ENCODE measurements at places on chromosomes 4 and X.

DNA sequence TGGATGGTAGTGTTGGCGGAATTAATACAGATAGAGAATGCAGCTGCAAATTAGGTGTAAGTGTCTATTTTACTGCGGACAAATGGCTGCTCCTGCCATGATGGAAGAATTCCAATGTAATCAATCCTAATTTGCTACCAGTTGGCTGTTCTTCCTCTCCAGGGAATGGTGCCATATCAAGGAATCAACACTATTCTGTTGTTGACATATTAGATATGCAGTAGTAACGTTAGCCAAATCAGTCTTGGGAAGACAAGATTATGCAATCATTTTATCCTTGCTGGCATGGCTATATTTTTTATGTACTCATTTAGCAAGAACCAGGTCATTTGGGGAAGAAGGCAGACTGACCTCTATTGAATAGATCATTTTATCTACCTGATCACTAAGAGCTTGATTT, 271.2 kb upstream of the AGA start:
- DNase-seq = no peak

DNA sequence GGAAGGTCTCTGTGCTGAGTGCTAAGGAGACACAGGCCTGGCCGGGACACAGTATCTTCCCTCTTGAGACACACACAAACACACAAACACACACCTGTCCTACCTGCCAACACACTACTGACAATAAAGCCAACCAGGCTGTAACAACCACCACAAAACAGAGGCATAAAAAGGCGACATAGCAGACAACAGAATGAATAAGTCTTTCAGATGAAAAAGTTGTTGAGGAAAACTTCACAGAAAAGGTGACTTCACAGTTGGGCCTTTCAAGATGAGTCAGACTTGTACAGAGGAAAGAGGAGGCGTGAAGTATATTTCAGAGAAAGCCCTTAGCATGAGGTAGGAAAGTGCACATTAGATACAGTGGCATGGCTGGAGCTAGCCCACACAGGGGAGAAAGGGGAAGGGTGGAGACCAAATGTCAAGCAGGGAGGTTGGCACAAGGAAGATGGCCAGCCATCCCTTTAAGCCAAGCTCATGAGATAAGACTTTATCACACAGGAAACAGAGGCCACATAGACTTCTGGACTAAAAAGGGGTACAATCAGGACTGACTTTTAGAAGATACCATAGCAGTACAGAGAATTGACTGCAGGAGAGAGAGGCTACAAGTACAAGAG, 54.0 kb downstream of the SLC9A7 start:
- DNase-seq = no peak

GRCh38 chrX:150543230-150544155, 24.9 kb upstream of the MTM1 start:
- no peak for DNase-seq

- DNase-seq = no peak
Observed at GRCh38 chrX:142134533-142134932, 70.6 kb downstream of the MAGEC2 start.

GRCh38 chr4:168218645-168219044, 99.9 kb downstream of the DDX60 start:
- DNase-seq = peak; percentile 88

DNA sequence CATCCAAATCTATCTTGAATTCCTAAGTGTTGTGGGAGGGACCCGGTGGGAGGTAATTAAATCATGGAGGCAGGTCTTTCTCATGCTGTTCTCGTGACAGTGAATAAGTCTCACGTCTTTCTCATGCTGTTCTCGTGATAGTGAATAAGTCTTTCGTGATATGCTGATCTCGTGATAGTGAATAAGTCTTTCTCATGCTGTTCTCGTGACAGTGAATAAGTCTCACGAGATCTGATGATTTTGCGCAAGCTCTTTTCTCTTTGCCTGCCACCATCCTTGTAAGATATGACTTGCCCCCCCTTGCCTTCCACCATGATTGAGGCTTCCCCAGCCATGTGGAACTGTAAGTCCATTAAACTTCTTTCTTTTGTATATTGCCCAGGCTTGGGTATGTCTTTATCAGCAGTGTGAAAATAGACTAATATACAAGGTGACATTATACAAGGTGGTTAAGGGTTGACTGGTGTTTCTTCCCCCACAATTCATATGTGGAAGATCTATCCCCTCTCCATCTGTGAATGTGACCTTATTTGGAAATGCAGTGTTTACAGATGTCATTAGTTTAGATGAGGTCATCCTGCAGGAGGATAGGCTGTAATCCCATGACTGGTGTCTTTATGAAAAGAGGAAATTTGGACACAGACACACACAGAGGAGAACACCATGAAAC, 27.6 kb downstream of the ARSD start:
- no peak for DNase-seq

DNA sequence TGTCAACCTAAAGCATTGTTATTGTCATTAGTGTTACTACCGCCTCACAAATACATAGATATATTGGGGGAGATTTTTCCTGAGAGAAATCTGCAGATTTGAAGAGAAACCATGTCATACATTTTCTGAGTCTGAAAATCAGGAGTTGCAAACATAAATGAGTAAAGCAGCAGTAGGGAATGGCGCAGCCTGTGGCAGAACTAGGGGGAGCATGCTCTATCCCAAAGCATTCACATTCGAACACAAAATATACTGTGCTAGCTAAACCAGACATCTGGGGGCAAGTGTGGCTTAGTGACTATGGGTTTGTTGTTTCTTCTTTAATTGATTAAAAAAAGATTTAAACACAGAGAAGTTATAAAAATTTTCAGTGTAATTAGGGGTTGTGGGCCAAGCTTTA, 83.2 kb downstream of the CPE start:
- no peak for DNase-seq

DNA sequence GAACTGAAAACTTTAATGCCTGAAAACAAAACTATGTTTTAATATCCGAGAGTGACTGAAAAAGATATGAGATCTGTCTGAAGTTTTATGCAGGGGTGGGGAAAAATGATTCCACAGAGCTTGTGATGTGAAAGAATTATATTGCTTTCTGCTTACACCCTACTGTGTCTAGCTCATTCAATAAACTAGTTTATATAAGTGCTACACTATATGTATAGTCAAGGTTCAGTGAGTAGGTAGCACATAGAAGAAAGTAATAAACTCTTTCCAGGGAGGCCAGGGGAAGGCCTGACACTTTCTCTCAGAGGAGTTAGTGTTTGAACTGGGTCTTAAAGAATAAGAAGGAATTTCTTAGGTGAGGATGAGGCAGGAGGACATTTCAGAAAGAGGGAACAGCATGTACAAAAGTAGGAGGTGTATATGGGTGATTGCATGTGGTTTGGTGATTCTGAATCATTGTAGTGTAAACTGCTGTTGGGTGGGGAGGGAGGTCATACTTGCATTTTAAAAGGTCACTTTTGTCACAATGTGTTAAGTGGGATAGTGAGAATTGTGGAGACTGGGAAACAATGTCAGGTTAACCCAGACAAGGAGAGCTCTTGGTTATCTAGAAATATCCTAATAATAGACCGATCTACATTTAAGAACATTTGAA, 25.1 kb upstream of the TEX13D start:
- no peak for DNase-seq

GRCh38 chr4:152528060-152528459, 7.8 kb downstream of the FBXW7 start:
- DNase-seq = no peak

DNA sequence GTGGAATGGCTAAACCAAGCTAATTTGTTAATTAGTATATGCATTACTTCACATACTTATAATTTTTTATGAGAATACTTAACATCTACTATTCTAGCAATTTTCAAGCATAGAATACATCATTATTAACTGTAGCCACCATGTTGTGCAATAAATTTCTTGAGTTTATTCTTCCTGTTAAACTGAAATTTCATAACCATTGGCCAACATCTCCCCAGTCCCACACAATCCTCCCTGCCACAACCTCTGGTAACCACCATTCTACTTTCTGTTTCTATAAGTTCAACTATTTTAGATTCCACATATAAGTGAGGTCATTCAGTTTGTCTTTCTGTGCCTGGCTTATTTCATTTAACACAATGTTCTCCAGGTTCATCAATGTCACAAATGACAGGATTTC, 208.5 kb downstream of the PPP4R3C start:
- no peak for DNase-seq

DNA sequence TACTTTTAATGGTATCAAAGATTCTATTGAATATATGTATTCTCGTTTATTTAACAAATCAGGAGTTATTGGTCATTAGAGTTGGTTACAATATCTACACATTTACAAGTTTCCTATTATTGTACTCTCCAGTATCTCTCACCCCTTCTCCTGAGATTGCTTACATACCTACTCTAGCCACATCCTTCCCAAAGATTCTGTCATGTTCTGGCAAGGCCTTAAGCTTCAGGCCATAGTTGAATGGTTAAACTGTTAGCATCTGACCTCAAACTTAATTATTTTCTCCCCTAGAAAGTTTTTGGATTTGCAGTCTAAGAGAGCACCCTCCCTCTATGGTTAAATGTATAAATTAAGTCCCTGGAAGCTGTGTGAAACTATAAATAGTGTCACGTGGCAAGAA, 784.2 kb downstream of the GLUD2 start:
- peak; percentile 12 for DNase-seq

- DNase-seq = peak; percentile 49
Observed at GRCh38 chrX:16479206-16479869, 170.6 kb upstream of the S100G start.

DNA sequence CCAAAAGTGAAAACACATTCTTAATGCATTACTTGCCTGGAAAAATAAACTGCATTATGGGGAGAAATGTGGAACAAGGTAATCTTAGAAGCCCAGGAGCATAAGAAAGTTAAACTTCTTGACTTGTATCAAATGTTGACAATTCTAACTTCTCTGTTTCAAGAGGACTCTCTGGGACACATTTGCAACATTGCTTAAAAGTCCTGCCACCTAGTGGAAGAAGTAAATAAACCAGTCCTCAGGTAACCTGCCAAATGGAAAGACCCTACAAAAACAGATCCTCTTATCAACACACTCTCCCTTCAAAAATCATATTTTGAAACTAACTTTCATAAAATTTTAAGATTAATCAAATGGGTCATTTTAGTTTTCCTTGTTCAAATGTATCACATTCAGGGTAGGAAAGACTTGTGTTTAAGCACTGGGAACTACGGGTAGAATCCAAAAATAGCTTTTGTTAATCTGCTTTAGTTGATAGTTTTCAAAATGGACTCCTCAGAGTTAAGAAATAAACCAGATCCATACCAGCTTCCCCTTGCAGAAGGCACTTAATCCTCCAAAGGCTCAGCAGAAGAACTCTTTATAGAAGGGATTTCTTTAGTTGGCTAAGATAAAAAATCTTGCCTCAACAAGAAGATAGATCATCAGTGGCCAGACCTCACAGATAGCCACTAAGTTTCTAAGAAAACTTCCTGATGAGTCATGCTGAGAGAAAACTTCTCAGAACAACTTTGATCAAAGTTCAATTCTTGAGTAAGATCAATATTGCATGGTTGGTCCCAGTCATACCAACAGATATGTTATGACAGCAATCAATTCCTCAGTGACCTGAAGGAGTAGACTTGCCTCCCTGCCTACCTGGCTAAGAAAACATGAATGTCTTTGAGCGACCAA, 141.7 kb downstream of the HHIP start:
- peak; percentile 41 for DNase-seq

DNA sequence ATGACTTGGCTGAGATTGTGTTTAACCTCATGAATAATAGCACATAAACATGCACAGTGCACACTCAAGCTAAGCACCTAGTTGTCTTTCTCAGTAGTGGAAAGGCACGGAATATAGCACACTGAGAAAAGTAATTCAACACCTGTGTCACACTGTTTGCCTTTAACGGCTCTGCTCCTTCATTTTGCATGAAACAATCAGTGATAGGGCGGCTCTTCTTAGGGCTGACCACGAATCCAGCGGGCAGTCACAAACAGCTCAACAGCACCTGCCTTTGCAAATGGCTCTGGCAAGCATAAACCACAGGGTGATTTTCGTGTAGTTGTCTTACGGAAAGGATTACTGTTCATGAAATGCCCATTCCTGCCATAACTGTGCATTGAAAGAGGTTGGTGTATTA, 954.0 kb upstream of the TENM3 start:
- no peak for DNase-seq

- no peak for DNase-seq
Observed at GRCh38 chrX:65136424-65136823, 160.2 kb upstream of the ZC4H2 start.

DNA sequence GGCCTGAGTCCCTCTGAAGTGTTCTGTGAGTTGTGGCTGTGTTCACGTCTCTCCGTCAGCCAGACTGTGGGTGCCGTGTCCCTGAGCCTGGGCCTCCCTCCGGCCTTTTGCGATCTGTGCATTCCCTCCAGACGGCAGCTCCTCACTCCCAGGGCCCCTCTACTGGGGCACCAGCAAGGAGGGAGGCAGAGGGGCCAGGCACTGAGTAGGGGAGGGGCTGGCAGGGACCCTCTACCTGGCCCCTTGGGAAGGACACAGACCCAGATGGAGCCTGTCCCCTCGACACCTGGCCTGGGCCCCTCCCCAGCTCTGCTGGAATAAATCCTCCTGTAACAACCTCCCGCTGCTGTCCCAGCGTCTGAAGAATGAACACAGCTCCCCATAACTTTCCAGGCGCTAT, 110.0 kb upstream of the NKX1-1 start:
- no peak for DNase-seq

DNA sequence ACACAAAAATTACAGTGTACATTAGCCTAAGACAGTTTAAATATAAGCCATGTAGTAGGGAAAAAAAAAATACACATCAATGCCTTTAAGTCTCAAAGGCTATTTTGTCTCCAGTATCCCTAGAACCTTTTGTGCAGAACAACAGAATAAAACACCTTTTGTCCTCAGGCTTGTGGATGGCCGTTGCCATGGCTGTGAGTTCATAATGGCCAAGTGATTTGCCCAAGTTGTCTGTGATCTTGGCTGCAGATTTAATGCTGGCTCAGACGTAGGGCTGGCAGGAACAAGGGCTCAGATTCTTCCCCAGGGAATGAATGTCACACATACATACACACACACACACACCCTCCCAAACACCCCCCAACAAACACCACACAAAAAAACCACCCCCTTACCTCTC, 25.3 kb downstream of the GPM6B start:
- DNase-seq = no peak

DNA sequence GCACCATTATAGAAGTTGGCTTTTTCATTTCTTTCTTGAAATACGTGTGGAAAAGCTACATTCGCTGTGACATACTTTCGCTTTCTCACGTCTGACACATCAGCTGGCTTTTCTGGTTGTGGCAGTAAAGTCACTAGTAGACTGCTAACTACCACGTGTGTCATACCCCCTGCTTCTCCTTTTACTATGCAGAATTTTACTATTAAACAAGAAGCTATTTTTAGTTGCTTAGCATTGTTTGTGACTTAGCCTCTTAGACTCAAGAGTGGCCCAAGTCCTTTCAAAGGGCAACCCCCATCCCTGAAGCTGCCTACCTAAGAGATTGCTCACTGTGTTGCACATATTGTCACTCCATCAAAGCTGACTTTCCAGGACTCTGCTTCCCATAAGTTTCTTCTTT, 2.1 kb upstream of the IL2 start:
- DNase-seq = peak; percentile 56
